Endothelial cell (in vitro differentiated cells): ENCODE measurements at places on chromosomes 5 and 9.

DNA sequence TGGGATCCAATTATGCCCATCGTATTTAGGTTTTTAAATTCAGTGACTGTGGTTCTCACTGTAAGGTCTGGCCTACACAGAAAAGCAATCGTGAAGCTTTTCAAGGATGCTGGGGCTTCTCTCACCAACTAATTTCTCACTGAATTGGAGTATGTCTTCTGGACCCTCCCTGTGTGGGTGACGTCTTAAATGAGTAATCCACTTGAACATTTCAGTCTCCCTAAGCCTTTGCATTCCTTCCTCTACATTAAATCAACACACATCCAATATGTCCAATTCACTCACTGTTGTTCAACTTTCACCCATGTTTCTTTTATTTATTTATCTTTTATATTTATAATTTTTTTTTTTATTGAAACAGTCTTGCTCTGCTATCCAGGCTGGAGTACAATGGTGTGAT is 12.5 kb upstream of the BTF3 start:
- no peak for DNase-seq

DNA sequence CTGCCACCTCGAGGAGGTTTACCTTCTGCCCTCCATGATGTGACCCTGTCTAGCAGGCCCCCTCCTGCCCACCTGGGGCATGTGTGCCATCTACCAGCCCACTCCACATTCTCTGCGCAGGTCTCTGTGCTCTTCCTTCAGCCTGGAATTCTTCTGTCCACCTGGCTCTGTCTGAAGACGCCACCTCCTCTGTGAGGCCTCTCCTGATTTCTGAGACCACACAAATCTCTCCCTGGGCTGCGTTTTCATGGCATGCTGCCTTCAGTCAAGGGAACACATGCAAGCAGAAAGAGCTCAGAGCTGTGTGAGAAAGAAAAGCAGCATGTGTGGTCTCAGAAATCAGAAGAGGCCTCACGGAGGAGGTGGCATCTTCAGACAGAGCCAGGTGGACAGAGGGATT is 22.1 kb downstream of the FOXE1 start:
- no peak for DNase-seq

DNA sequence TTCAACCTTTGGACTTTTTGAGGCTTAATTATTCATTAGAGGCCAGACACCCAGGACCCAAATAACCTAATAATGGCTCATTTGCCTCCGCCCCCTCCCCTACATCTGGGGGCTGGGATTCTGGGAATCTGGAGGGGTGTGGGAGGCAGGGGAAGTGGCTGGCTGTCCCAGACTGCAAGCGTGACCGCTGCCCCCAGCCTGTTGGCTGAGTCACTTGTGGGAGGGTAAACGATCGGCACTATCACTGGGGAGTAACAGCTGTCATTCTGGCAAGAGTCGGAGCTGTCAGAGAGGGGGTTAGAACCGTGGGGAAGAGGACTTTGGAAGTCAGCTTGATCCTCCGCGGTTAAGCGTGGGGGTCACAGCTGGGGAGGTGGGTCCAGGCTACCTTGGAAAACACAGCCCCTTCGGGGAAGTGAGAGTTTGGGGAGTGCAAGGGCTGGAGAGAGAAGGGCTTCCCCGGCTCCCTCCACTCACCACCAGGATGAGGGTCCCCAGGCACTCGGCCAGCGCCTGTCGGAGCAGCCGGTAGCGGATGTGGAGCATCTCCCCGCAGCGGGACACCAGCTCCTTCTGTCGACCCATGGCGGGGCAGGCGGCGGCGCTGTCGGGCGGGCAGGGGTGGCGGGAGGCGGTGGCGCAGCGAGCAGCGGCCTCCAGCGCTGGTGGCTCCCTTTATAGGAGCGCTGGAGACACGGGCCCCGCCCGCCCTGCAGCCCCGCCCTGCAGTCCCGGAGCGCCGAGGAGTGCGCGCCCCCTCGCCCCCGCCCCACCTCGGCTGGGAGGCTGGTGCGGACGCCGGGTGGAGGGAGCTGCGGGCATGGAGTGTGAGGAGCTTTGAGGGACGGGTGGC is at the start of gene AQP3:
Gene AQP3 (minus strand): TSS at position 648 of the 853 bp plus-strand sequence. CDS start 63 bp downstream, at position 585.
- DNase-seq = peak; percentile 69

GRCh38 chr5:136190904-136191303 is 2.1 kb downstream of the SMIM32 start:
- no peak for DNase-seq

DNA sequence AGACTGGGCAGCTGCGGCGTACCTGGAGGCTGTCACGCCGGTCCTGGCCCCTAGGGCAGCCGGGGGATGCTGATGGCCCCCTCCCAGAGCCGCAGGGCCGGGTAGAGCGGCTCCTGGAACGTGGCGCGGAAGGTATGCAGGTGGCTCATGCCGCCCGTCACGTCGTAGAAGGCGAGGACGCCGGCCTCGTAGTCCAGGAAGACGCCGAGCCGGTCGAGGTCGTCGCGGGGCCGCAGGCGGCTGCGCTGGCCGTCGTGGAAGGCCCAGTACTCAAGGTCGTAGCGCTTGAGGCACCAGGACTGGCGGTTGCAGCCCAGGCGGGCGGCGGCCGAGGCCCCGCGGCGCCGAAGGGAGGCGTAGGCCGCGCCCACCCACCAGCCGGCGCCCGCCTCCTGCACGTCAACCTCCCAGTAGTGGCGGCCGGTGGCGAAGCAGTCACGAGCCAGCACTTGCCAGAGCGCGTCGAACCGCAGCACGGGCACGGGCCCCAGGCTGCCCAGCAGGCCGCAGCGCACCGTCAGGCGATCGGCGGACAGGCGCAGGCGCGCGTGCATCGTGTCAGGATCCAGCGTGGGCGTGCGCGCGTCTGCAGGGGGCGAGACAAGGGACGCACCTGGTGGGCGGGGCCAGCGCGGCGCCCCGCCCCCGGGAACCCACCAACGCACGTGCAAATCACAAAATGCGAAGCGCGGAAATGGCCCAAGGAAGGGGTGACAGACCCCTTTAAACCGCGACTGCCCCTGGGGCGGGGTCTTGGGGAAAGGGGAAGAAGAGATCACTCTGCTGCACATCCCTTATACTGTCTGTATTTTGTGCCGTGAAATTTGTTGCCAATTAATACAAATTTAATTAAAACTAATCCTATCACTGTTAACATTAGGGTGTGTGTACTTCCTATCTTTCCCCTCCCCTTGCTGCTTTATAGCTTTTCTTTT is 31.2 kb downstream of the NANS start:
- peak; percentile 62 for DNase-seq

- DNase-seq = no peak
Observed at GRCh38 chr9:133130685-133131244, 9.7 kb upstream of the RALGDS start.

GRCh38 chr5:92713335-92713743 is 867.7 kb downstream of the NR2F1-AS1 start:
- no peak for DNase-seq

GRCh38 chr9:105333076-105333475 is 88.6 kb downstream of the SLC44A1 start:
- no peak for DNase-seq

GRCh38 chr9:35852876-35853865 is 17.0 kb downstream of the OR13J1 start:
- DNase-seq = no peak

DNA sequence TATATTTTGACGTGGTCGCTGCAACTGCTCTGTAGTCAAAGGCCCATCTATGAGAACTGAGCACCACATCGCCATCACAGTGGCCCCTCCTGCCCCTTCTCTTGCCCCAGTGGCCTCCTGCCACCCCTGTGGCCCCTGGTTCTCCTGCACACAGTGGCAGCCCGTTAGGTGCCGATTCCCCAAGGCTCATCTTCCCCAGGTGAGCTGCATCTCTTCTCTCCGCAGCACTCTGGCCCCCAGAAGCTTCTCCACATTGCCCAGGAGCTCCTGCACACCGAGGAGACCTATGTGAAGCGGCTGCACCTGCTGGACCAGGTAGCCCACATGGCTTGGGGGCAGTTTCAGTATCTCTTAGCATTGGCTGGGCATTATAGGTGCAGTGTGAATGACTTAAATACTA is 55.4 kb downstream of the FGD3 start:
- DNase-seq = no peak

GRCh38 chr9:16278326-16278999 is 592.0 kb downstream of the BNC2 start:
- DNase-seq = no peak

- DNase-seq = peak; percentile 21
Observed at GRCh38 chr9:106286249-106286648, 576.7 kb upstream of the ZNF462 start.

GRCh38 chr9:13726746-13727145 is 447.3 kb upstream of the MPDZ start:
- no peak for DNase-seq

DNA sequence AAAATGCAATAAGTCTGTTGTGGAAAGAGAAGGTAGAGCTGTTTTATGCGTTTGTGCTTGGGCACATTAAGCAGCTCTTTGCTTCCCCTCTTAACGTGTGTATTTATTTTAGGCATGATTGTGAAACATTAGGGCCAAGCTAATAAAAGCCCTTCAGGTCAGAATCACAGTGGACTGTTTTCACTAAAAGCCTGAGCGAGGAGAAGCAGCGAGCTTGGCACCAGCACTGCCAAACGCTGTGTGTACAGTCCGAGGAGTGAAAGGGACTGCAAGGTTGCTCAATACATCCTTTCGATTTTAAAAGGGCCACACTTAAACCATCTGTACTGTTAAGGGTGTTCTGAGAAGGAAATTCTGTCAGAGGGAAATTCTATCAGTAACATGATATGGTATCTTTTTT is 107.2 kb upstream of the CKMT2 start:
- no peak for DNase-seq
